ENCODE measurements at places on chromosomes 3 and 15. TPM values are rescaled to one million over a fixed set of nuclear protein-coding genes. Genes with fewer than 3 reads are reported as not detected.

Gene OR5AC2
- not detected for total RNA-seq

Gene SLC12A8
- 1.1 TPM for total RNA-seq

Gene SLC22A14
- total RNA-seq, result 0.15 TPM

DNA sequence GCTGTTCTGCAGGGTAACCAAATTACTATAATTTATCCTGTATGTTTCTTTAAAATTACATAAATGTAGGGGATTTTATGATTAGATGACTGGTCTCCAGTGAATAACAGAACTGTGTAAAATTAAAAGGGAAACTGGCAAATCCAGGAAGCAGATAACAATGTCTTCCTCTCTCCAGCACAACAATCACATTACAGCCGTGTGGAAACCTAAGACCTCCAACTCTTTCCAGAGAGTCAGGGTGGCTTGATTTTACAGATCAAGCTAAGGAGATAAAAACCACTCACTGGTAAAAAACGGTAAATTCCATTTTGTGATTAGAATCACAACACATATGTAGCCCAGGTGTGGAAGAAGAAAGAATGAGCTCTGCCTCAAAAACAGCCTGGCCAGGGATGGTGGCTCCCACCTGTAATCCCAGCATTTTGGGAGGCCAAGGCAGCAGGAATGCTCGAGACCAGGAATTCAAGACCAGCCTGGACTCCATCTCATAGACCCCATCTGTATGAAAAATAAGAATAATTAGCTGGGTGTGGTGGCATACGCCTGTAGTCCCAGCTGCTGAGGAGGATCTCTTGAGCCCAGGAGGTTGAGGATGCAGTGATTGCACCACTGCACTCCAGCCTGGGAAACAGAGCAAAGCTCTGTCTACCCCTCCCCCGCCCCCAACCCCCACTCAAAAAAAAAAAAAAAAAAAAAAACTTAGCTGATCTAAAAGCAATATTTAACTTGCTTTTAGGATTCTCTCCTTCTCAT lies 29.0 kb downstream of the IL17RD start:
- DNase-seq, result no peak

DNA sequence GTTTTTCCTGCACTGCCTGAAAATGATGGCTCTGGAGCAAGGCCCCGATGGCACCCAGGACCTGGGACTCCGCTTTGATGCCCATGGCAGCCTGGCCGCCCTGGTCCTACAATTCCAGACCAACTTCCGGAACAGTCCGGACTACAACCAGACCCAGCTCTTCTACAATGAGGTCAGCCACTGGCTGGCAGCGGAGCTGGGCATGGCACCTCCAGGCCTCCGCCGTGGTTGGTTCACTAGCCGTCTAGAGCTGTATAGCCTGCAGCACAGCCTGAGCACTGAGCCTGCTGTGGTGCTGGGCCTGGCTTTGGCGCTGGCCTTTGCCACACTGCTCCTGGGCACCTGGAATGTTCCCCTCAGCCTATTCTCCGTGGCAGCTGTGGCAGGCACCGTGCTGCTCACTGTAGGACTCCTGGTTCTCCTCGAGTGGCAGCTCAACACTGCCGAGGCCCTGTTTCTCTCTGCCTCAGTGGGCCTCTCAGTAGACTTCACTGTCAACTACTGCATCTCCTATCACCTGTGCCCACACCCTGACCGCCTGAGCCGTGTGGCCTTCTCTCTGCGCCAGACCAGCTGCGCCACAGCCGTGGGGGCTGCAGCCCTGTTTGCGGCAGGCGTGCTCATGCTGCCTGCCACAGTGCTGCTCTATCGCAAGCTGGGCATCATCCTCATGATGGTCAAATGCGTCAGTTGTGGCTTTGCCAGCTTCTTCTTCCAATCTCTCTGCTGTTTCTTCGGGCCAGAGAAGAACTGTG lies 10.9 kb downstream of the DISP2 start:
- no peak for DNase-seq

DNA sequence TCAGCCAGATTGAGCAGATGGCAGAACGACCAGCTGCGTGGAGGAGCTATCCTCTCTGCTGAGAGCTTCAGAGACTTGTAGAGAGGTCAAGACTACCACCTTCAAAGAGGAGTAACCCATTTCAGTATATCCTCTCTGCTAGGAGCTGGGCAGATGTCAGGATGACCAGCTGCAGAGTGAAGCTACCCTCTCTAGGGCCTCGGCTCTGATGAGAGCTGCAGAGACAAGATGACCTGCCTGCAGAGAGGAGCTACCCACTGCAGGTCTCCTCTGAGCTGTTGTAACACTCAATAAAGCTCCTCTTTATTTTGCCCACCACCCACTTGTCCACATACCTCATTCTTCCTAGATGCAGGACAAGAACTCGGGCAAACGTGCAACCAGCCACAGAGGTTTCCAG lies 1522.7 kb downstream of the OTOL1 start:
- no peak for DNase-seq
